Kidney (tissue), 22 donors: ENCODE measurements at places on chromosomes 13 and 19. TPM values are rescaled to one million over a fixed set of nuclear protein-coding genes. Genes with fewer than 3 reads are reported as not detected.

Gene FRY
- polyA plus RNA-seq: 21.8 TPM

Gene FPR1
- polyA plus RNA-seq: 2.2 TPM

Gene OR7A5
- polyA plus RNA-seq: not detected

Gene SHFL
- 36.4 TPM for polyA plus RNA-seq

Gene ANKLE1
- not detected for polyA plus RNA-seq
